ENCODE measurements at places on chromosomes 7 and 10. TPM values are rescaled to one million over a fixed set of nuclear protein-coding genes. Genes with fewer than 3 reads are reported as not detected.

- no peak for DNase-seq
Measured at GRCh38 chr10:33114451-33114952, 156.5 kb upstream of the ITGB1 start.

GRCh38 chr10:111126077-111126476, 49.2 kb downstream of the ADRA2A start:
- DNase-seq, result no peak

Gene GHRHR
- 1.4 TPM for total RNA-seq

- no peak for DNase-seq
Measured at GRCh38 chr10:94299417-94299816, 63.3 kb downstream of the NOC3L start.

DNA sequence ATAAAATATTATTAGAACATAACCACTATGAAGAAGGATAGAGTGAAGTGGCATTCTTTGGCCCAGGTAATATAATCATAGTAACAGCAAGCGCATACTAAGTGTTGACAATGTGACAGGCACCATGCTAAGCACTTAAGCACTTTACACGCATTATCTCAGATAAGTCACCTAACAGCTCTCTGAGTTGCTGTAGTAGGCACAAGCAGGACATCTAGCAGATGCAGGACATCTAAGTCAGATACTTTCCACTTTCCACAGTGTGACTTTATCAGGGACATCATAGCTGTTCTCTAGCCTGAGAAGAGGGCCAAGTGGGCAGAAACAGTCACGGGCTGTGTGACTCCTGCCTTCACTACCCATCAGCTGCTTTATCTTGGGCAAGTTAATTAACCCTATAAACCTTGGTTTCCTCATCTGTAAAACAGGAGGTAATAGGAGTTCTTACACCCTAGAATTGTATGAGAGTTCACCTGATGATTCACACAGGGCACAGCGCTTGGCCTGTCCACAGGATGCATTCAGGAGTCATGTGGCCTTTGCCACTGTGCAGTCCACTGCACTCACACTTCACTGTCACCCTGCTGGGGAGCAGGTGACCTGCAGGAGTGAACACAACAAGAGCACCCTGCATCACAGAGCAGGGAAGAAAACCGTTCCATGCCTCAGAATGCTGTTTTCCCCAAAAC, 12.5 kb downstream of the LIPA start:
- DNase-seq, result no peak

GRCh38 chr7:154503962-154504550, 451.9 kb downstream of the DPP6 start:
- no peak for DNase-seq

DNA sequence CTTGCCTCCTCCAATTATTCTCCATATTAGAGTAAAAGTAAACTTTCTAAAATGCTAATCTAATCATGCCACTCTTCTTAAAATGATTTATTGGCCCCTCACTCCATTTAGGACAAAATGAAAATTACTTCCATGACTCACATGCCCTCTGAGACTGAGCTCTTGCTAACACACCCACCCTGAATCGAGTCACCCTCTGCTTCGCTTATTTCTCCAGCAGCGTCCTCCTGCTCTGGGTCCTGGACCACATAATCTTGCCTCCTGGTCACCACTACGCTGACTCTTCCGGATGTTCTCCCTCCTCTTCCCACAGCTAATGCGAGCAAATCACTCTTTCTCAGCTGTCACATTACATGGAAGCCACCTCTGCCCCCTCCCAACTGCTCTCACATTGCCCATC, 384.0 kb upstream of the FZD8 start:
- DNase-seq, result no peak

DNA sequence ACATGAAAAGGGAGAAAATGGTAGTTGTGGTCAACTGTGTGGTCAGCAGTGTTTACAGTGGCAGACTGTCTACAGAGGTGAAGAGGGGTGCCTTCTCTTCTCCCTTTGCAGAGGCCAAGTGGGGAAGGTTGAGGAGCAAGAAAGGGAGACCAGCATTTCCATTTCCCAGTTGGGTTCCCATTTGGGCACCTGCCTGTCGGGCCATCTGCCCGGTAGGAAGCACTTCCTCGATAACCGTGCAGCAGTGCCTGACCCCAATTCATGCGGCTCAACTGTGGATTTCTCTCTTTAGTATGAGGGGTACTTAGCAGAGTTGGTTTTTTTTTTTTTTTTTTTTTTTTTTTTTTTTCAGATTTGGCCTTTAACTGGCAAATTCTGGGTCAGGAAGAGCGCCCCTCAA, 127.0 kb downstream of the CCDC3 start:
- no peak for DNase-seq

GRCh38 chr7:90298145-90299038, 22.7 kb downstream of the FAM237B start:
- DNase-seq, result no peak

DNA sequence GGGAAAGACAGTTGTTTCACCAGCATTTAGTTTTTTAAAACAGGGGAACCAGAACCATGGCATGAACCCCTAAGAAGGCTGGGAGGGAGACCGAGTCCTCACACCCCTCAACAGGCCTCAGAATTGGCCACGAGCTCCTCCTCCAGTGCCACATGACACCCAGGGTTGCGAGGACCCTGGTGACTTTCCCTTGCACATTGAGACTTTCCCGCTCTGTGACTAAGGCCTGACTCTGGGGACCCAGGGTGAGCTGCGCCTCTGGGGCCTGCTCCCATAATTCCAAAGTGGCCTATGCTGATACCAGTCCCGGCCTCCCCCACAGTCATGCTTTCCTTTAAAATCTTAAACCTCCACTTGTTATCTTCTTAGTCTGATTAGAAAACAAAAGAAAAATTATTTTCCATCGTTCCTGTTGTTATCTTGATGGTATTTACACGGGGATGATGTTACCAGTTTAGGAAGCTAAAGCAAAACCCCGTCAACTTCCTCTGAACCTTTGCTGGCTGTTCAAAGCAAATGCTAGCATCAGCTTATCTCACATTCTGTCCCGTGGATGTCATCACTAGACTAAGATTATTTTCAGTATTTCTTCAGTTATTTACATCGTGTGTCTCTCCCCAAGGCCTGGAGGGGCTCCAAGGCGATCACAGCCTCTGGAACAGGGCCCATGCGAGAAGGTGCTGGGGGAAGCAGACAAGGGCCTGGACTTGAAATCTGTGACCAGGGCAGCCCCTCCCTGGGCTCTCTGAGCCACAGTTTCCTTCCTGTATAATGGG, 42.1 kb downstream of the FAM53B start:
- DNase-seq, result peak; percentile 52

Gene TMEM130
- total RNA-seq, result 20.8 TPM

Gene GLRX3
- total RNA-seq, result 50.0 TPM

Gene SEMA4G
- total RNA-seq, result 4.2 TPM

- DNase-seq, result no peak
Measured at GRCh38 chr10:51832652-51833383, 133.4 kb upstream of the CSTF2T start.

Gene TEX36
- not detected for total RNA-seq

- DNase-seq, result no peak
Measured at GRCh38 chr10:79192677-79193003, 123.9 kb downstream of the ZMIZ1 start.

GRCh38 chr10:118472415-118473304, 122.8 kb downstream of the PRLHR start:
- no peak for DNase-seq

Gene OR2A7
- 1.5 TPM for total RNA-seq

DNA sequence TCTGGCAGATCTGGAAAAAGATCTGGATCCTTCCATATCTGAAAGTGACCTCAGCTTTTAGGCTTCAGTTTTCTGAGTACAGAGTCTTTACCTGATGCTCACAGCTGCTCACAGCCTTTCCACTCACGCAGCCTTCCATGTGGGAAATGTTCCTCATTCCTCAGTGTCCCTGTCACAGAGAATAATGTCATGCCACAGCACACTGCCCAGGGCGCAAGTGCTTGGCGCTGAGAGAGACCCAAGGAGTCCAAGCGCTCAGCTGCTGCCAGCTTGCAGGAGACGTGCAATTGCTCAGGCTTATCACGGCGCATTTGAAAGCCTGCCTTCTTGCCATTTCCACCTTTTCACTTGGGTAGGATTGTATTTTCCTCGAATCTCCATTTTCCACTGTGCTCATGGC, 271.9 kb upstream of the MKI67 start:
- no peak for DNase-seq

Gene CALML5
- not detected for total RNA-seq

- peak; percentile 89 for DNase-seq
Measured at GRCh38 chr10:5545778-5546710, 21.3 kb downstream of the CALML3 start.

Gene NPY4R2
- not detected for total RNA-seq

DNA sequence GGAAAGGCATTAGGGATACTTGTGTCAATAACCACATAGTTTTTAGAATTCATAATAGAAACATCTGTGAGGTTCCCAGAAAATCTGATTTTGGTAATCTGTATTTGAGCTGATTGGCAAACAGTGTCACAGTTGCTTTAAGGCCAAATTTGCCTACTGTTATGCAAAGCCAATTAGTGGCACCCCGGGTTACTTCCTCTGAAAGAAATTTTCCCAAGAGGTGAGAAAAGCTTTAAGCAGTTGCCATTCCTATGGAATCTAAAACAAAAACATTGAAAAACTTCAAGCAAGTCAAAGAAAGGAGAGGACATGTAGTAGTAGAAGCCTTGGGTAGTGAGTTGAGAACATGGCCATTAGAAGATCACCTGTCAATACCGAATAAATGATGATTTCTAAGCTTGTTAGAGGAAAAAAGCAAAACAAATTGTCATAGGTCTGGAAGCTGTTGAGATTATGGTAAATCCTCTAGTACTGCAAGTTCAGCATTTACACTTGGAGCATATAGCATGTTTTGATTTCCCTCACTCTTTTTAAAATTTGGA, 176.8 kb downstream of the TWIST1 start:
- DNase-seq, result no peak

Gene INSYN2A
- not detected for total RNA-seq

DNA sequence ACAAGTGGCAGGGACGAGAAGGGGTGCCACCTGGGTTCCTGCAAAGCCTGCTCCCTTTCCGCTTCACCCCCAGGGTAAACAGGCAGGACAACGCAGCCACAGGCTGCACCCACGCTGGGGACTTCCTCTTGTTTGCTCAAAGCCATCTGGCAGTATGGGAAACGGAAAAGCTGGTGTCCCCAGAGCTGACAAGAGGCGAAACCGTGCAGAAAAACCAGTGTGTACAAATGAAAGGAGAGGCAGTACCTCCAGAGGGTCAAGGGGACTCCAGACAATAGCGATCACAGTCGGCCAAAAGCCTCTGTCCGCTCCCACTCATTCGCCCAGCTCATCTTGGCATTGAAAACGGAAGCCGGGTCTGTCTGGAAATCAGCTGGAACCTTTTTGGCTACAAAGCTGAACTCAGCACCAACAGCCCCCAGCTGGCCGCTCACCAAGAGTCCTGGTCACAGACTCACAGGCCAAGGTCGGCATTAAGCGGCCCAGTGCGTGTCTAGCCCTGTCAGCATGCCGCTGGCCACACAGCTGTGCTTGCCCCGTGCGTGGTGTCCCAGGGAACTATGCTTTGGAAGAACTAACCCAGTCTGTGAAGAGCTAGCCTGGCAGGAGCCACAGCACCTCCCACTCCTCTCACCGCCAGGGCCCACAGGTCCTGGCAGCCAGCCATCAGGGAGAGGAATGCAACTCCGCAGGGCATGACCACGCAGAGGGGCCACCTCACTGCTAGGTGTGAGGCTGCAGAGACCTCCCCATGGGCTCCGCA, 10.4 kb downstream of the TNS3 start:
- DNase-seq, result peak; percentile 94

Gene CCL26
- total RNA-seq, result 1.9 TPM

- peak; percentile 55 for DNase-seq
Measured at GRCh38 chr10:132356621-132357195, 24.7 kb downstream of the LRRC27 start.

Gene PYROXD2
- 17.7 TPM for total RNA-seq

- no peak for DNase-seq
Measured at GRCh38 chr7:133165529-133165928, 83.6 kb upstream of the CHCHD3 start.

- peak; percentile 88 for DNase-seq
Measured at GRCh38 chr7:30799206-30799975, 28.2 kb downstream of the MINDY4 start.

Gene AKR1C3
- 98.8 TPM for total RNA-seq

Gene KAZALD1
- 12.4 TPM for total RNA-seq

DNA sequence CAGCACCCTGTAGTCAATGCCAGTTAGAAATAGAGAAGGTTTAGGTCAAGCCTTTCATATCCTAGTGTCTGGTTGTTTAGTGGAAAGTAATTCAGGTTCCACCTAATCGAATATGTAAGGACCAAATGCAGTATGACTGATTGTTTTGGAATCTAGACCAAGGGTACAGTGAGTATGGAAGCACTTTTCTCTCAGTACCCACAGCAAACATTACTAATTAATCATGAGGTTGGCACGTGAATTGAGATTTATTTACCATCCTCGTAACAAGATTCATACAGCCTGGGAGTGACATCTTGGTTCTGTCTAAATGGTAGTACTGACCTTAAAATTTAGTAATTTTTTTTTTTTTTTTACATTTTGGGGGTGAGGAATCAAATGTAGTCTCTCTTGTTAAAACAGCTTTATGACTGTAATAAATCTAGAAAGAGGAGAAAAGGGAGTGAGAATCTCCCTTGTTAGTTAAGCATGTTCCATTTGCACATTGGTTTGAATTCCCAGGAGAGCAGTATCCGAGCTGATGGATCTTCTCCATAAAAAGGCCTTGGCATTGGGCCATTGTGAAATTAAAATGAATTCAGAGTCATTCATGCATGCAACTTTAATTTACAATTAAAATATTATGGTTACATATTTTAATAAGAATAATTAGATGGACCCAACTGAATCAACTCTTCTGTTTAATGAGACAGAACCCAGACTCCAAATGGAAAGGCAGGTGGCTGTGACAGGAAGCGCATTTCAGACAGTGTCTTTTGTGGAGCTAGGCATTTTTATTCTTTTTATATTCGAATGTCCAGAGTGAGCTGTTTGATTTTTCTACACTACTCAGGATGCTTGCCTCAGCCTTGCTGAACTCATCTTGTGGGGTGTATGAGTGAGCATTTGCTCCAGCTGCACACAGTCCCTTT, 57.6 kb downstream of the SNX10 start:
- no peak for DNase-seq

Gene CCL24
- total RNA-seq, result 2.4 TPM

- no peak for DNase-seq
Measured at GRCh38 chr7:31126976-31127375, 74.9 kb downstream of the ADCYAP1R1 start.

- DNase-seq, result no peak
Measured at GRCh38 chr7:37440738-37441385, 7.8 kb downstream of the ELMO1 start.

Gene AQP1
- 1,062 TPM for total RNA-seq

Gene MUC12
- 0.24 TPM for total RNA-seq

Gene SPDYE6
- total RNA-seq, result not detected

DNA sequence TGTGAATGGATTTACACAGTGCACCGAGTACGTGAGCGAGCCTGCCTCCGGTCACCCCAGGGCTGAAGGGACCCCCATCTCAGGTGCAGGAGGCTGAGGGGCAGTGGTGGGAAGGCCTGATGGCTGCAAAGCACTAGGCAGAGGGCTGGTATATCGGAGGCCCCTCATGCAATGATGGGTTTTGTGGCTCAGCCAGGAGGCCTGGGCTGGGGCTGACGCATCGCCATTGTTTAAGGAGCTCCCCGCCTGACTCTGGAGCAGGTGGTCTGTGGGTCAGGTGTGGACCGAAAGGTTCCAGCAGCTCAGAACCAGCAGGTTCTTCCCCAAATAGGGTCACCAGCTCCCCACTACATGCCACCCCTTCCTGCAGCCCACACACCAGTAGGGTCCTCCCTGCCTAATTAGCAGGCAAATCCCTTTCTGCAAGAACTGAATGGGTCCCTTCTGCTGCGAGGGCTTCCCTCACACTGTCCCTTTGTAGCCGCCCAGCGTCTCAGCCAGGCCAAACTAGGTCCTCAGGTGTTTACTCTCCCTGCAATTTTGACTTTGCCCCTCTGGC, 33.0 kb downstream of the OAT start:
- DNase-seq, result no peak

Gene SSC4D
- total RNA-seq, result 0.33 TPM
